ENCODE measurements at places on chromosomes 13 and 19.

- peak; percentile 63 for DNase-seq
Measured at GRCh38 chr19:5448374-5448773, 6.8 kb upstream of the ZNRF4 start.

GRCh38 chr13:32472194-32472621 lies 44.3 kb upstream of the N4BP2L1 start:
- no peak for DNase-seq

- peak; percentile 31 for DNase-seq
Measured at GRCh38 chr19:15161028-15161984, 39.5 kb downstream of the NOTCH3 start.

GRCh38 chr19:40907968-40908735 lies 26.1 kb upstream of the CYP2A7 start:
- DNase-seq = no peak

GRCh38 chr13:100088273-100088643 lies 635 bp upstream of the PCCA start:
- DNase-seq = no peak

GRCh38 chr19:19752760-19753403 lies 20.0 kb upstream of the ZNF14 start:
- DNase-seq = no peak

DNA sequence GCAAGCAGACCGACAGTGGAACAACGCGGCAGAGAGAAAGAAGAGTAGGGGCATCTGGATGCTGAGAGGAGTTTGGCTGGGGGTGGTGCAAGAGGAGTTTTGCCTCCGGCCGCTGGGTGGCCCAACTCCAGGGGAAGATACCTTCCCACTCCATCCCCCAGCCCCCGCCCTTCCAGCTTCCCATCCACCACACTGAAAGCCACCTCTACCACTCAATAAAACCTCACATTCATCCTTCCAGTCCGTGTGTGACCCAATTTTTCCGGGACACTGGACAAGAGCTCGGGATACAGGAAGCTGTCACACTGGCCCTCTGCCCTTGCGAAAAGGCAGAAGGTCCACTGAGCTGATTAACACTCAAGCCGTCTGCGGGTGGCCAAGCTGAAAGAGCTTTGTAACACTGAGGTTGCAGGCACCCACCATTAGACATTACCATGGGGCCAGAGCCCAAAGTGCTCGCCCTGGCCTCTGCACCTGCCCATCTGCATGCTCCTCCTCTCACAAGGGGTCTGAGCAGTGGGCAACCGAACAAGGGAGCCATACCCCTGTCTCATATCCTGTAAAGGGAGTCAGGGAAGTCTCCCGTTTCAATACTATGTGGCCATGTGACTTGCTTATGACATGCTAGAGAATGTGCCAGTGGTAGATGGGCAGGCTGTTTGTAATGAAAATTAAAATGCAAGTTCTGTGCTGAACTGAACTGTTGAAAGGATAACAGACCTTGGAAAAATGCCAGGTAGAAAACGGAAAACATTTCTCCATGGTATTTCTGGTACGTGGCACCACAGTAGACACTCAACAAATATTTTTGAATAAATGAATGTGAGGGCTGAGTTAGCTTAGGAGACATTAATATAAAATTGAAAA lies 205.1 kb upstream of the STARD13 start:
- no peak for DNase-seq

DNA sequence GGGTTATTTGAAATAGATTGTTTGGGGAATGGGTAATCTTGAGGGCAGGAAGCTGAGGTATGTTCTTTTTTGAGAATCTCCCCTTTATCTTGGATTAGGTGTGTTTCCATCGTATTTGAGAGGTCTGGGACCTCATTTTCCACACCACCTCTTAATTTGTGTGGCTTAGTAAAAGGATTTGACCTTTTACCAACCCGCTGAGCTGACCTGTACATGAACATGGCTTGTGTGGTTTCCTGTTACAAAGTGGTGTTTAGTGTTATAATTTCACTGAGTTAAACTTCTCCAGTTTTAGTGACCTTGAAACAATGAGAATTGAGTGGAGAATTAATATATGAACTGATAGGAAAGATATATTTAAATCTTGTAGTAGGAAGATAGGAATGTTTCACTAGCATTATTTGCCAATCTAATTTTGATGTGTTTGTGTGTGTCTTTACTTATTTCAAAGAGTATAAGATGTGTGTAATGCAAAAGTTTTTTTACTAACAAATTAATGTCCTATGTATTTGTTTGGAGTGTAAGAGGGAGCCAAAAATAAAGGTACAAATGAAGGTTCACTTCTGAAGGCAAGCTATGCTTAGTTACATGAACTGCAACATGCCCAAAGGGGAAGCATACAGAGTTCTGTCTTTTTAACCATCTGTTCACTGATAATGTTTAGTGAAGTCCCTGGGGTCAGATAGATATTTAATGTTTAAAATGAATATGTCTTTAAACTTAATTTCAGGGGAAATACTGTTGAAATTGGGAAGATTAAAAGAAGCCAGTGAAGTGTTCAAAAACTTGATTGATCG lies 17.1 kb downstream of the NAA16 start:
- DNase-seq = no peak

DNA sequence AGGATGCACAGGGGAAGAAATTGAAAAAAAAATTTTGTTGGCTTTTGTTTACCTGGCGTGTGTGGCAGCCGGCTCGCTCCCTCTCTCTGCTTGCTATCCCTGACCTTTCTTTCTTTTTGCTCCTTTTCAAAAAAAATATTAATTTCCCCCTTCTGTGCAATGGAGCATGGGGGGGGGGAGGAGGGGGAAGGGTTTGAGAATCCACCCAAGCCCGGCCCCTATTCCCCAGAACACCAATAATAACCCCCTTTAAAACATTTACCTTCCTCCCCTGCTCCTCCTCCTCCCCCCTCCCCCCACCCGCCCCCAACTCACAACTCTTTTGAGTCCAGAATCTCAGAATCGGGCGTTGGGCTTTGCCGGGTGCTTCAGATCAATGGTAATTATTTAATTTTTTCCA lies 28.4 kb downstream of the NFIX start:
- no peak for DNase-seq

GRCh38 chr13:113149711-113150549 lies 8.5 kb upstream of the PROZ start:
- no peak for DNase-seq

DNA sequence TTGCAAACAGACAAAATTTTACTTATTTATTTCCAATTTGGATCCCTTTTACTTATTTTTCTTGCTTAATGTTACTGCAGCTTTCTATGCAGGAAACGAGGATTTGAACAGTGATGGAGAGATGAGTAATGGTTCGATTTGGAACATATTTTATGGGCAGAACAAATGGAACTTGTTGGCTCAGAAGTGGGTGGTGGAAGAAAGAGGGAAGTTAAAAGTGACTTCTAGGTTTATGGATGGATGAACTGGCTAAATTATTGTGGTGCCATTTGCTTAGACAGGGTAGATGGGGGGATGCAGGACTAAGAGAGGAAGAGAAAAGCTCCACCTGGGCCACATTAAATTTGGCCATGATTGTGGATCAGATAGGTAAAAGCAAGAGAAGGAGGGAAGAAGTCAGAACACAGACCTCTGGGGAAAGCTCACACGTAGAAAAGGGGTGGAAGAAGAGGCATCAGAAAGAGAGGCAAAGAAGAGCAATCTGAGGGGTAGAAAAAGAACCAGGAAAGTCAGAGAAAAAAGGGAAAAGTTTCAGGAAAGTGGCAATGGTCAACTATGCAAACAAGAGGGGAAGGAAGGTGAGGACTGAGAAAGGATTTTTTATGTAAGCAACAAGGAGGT lies 768 bp upstream of the CYSLTR2 start:
- DNase-seq = no peak

DNA sequence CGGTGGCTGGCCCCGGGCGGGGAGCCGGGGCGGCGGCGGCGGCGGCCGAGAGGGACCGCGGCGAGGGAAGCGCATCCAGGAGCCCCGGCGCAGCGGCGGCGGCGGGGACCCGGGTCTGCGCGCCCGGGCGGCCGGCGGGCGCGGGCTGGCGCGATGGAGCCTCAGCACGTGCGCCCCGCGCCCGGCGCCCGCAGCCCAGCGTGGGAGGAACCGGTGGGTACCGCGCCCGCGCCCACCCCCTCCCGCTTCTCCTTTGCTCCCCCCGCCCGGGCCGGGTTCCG lies 7.8 kb upstream of the DGKH start:
- DNase-seq = no peak

- DNase-seq = no peak
Measured at GRCh38 chr13:74090869-74091605, 43.2 kb downstream of the KLF12 start.

DNA sequence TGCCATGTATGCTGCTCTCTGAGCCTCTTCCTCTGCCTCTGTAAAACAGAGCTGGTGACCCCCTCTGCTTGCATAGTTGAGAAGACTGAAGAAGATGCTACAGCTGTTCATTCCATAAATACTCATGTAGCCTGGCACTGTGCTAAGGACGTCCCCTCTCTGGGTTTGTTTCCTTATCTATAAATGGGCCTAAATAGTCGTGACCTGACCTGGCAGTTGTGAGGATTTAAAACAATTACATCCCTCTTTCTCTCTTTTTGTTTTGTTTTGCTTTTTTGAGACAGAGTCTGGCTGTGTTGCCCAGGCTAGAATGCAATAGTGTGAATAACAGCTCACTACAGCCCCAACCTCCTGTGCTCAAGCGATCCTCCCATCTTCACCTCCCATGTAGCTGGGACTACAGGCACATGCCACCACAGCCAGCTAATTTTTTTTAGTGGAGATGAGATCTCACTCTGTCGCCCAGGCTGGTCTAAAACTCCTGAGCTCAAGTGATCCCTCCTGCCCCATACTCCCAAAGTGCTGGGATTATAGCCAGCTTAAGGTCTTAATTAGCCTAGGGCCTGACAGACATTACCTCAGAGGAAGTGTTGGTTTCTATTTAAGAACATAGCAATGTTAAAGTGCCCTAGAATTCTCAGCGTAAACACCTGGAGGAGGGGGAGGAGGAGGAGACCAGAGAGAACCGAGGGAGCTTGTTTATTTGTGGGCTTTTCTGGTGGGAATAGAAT lies 4.6 kb downstream of the WDR62 start:
- no peak for DNase-seq

DNA sequence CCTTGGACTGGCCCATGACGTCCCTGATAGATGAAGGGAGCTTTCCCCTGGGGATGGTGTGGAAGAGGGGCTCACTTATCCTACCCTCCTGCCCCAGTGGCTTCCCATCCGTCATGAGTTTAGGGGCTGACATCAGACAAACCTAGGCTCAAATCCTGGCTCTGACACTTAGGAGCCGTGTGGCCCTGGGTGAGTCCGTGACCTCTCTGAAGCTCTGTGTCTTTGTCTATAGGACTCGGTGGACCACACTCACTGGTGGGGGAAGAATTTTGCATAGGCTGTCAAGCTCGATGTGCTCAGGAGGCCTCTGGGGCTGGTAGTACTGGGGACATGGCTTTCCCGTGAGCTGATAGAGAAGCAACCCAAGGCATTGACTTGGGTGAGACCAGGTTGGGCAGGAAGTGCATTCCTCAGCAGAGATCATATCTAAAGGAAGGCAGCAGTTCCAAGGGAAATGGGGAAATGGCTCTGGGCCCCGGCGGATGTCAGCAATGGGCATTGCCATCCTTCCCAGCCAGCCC lies 17.4 kb upstream of the AP1M2 start:
- no peak for DNase-seq

GRCh38 chr19:40594657-40595091 lies 6.5 kb upstream of the LTBP4 start:
- no peak for DNase-seq

DNA sequence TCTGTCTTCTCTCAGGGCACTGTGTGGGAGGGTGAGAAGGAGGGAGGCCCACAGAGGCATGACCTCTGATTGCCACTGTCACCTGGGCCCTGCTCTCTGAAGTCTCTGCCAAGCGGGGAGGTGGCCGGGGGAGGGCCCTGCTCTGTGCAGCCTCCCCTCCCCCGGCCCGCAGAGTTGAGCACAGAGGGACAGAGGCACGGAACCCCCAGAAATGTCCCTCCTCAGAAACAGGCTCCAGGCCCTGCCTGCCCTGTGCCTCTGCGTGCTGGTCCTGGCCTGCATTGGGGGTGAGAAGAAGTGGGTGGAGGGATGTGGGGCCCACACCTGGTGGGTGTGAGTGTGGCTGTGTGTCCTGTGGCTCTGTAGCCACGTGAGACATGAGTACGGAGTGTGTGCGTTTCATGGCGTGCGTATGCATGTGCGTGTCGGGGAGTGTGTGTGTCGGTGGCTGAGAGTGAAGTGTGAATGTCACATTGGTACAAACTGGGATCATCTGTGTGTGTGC lies at the start of gene APOC4:
APOC4 (plus strand) TSS at position 171 of the 505 bp plus-strand sequence; CDS start at position 212, 41 bp downstream.
- DNase-seq = no peak

GRCh38 chr13:45683701-45684100 lies 18.4 kb upstream of the CBY2 start:
- no peak for DNase-seq

DNA sequence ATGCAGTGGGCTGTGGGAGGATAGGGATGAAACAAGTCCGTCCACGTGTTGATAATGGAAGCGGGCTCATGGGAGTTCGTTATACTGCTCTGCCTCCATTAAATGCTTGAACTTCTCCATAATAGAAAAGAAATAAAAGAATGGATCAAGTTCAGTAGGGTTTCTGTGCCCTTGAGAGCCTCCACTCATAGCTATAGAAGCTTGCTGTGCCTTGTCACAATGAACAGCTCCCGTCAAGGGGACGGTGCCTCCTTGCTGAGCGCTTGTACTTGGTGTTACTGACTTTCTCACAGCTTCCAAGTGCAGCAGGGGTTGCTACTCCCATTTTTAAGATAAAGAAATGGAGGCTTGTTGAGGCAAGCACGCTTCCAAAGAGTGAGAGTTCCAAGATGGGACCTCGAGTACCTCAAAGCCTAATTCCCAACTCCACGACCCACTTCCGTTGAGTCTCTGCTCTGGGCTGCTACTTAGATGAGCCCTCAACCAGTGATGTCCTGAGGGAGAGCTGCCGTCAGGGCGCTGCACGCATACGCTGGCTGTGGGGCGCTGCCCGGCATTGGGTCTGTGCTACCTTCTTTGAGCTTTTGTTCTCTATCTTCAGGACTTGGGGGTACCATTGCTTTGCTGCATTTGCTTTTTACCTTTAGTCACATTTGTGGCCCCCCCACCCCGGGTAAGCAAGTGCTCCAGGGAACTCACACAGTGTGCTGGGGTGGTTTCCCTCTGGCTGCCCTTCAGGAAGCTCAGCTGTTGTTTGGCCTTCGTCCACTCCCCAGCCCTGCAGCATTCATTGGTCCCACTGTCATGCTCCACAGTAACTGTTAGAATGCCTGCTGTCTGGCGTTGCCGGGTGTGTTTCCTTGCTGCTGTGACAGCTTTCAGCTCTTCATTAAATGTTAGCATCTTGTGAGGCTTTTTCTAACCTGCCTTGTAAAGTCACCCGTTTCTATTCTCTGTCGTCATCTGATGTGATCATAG lies 9.5 kb downstream of the SNRNP70 start:
- DNase-seq = no peak
